Astrocyte of the cerebellum (primary cell): ENCODE measurements at places on chromosomes 2 and 18.

GRCh38 chr2:49210191-49210590, 55.9 kb upstream of the FSHR start:
- DNase-seq: no peak

DNA sequence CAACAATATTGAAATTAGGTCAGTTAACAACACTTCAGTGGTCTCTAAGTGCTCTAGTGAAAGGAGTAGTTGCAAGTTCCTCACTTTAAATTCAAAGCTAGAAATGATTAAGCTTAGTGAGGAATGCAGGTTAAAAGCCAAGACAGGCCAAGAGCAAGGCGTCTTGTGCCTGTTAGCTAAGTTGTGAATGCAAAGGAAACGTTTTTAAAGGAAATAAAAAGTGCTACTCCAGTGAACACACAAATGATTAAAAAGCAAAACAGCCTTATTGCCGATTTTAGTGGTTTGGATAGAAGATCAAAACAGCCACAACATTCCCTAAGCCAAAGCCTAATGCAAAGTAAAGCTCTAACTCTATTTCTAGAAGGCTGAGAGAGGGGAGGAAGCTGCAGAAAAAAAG, 44.7 kb downstream of the ANTXR1 start:
- DNase-seq: peak; percentile 70

DNA sequence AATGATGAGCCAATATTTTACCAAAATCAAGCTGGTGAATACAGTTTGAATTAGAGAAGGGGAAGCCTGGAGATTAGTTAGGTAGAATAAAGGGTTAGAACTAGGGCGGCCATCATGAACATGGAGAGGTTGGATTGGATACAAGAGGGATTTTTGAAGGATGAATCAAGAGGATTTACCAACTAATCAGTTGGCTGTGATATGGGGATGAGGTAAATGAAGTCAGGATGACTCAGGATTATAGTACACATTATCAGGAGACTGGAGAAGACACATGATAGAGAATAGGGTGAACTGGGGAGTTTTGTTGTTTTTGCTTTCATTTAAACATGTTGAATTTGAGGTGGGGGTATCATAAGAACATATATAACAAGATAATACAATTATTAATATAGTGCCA, 73.8 kb upstream of the PROKR1 start:
- DNase-seq: no peak

DNA sequence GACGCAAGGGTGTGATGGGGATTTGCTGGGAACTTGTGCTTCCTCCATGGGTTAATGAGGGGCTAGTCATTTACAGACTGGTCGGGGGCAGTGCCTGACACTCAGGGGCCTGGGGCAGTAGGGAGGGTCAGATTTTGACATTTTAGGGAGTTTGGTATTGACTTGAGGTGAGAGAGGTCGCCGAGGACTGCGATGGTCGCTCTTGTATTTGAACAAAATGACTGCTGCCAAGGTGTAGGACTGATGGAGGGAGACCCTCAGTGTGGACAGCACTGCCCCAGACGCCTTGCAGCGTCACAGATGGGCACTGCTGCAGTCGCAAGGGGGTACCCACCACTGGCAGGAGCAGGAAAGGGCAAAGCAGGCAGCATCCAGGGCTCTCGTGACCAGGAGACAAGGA, 182.9 kb downstream of the RTP5 start:
- DNase-seq: no peak

- DNase-seq: no peak
Measured at GRCh38 chr2:143254110-143254509, 124.9 kb downstream of the ARHGAP15 start.

DNA sequence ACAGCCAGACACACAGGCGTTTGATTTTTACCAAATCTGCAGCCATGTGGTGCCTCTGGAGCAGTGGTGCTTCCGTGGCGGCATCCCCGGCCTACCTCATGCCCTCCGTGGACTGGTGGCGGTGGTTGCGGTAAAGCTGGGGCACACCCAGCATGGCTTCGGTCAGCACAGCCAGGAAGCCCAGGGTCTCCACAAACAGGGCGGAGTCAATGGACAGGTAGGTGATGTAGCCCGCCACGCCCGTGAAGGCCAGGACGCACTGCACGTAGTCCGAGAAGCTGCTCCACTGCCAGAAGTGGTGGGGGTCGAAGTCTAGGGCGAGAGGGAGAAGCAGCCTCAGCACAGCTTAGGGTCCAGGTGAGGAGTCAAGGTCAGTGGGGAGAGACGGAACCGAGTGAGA, 32.4 kb downstream of the SLC66A2 start:
- no peak for DNase-seq

- no peak for DNase-seq
Measured at GRCh38 chr2:233418052-233418760, 63.9 kb downstream of the DGKD start.

- DNase-seq: no peak
Measured at GRCh38 chr2:213980883-213981282, 430.0 kb upstream of the VWC2L start.

DNA sequence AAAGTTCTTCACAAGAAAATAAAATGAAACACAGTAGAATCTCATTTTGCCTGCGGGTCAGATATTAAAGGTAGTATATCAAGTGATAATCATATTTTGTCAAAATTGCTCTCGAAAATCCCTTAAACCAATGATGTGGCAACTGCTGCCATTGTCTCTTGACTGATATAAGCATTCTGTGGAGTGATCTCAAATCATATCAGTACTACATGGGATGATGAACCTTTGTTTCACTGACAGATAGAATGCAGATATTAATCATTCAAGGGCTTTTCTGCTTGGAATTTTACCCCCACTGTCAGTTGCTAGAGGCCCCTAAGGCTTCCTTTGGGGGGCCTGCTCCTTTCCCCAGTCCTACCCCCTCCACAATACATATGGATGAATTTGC, 31.3 kb upstream of the MALL start:
- no peak for DNase-seq

- DNase-seq: no peak
Measured at GRCh38 chr18:78666666-78667335, 312.8 kb upstream of the SALL3 start.

GRCh38 chr2:144097440-144098225, 422.3 kb downstream of the ZEB2 start:
- DNase-seq: no peak

- DNase-seq: no peak
Measured at GRCh38 chr2:157897106-157897971, 21.2 kb upstream of the ACVR1 start.

- DNase-seq: no peak
Measured at GRCh38 chr2:168340931-168341330, 93.5 kb upstream of the STK39 start.

- DNase-seq: no peak
Measured at GRCh38 chr2:161238265-161238559, 70.0 kb upstream of the PSMD14 start.

- no peak for DNase-seq
Measured at GRCh38 chr2:124879640-124880039, 854.6 kb downstream of the CNTNAP5 start.

DNA sequence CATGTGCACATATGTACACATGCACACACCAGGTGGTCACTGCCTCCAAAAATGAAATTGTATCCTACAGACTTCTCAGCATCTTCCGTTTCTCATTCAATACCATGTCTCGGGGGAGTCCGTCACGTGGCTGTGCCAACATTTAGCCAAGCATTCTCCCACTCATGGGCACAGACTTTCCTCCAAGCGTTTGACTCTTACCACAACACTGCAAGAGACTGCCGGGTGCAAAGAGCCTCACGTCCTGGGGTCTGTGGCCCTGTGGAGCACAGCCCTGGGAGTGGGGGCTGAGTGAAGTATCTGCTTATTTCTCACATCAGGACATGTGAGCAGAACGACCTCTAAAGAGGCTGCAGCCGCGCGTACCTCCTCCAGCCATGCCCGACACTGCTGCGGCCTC, 28.0 kb downstream of the HDAC4 start:
- no peak for DNase-seq

GRCh38 chr2:231923010-231923344, 3.2 kb downstream of the NPPC start:
- DNase-seq: no peak

GRCh38 chr18:46335534-46336101, 231.4 kb downstream of the HAUS1 start:
- DNase-seq: no peak

GRCh38 chr2:88058191-88058590, 2.6 kb upstream of the KRCC1 start:
- DNase-seq: no peak

DNA sequence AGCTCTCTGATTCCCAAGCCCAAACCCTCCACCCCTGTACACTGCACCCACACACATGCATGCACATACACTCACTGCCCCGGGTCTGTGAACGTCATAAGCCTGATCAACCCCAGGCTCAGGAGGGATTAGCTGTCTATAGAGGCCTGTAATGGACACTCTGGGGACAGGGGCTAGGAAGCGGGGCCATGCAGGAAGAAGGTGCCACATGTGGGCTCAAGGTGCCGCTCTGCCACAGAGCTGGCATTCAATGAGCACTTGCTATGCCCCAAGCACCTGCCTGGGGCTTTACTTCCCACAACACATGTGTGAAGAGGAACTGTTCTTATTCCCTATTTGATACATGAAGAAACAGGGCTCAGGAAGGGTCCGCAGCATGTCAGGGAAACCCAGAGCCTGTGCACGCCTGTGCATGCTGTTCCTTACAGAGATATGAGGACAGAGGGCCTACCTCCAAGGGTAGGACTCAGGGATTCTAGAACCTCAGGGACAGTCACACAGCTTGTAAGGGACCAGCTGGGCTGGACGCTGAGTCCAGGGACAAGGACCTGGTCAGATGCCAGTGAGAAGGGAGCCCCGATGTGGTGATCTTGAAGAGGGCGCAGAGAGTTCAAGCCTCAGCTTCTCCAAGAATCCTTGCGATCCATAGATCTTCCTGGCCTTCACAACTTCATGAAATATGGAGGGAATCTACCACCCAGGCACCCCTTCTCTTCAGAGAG, 5.0 kb downstream of the BIN1 start:
- no peak for DNase-seq

DNA sequence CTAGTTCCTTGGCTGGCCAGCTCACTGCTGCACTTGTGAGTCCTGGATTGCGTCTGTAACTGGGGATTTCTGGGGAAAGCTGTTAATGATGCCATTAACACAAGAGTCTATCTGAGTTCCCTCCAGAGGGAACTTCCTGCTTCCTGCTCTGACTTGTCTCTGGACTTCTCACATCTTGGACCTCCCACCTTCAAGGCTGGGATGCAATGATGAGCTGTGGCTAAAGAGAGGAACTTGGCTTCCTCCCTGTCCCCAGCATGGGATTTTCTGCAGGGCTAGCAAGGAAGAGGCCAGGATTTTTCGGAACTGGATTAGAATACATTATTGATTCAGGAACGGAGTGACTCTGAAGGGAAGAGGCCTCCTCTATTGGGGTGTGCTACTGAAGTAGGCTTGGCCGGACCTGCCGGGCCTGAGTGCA, 155.5 kb downstream of the CLIP4 start:
- DNase-seq: no peak

GRCh38 chr2:118837067-118837466, 10.4 kb downstream of the EN1 start:
- DNase-seq: no peak

- DNase-seq: no peak
Measured at GRCh38 chr2:128219891-128220290, 98.8 kb downstream of the HS6ST1 start.

GRCh38 chr2:200862532-200863000, 1.9 kb downstream of the CLK1 start:
- no peak for DNase-seq

DNA sequence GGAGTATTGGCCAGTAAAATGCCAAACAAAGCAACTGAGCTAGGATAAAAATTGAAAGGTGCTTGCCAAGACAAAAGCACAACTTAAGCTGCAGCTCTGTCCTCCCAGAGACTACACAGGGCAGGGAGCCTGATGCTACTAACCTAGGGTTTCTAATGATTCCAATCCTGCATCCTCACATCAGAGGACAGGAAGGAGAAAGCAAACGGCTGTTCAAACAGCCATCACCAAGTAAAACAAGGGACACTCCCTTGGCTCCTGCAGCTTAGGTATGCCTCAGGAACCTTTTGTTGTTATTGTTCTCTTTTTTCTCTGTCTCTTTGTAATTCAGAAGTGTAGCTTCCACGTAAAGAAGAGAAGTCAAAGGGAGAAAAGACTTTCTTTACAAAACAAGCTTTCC, 99.5 kb downstream of the TCF4 start:
- DNase-seq: no peak

DNA sequence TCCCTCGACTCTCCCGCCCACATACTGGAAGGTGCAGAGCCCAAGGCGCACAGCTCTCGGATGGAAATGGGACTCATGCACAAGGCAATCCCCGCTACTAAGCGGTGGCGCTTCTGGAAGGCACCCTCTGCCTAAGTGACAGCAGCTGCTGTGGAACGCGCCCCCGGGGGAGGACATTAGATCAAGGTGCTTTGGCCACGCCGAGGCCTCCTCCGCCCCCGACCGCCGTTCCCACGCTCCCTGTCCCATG, 202 bp downstream of the MCEE start:
- peak; percentile 5 for DNase-seq

GRCh38 chr18:24470022-24470618, 9.7 kb downstream of the HRH4 start:
- no peak for DNase-seq

- DNase-seq: no peak
Measured at GRCh38 chr2:112142525-112143078, 4.4 kb downstream of the FBLN7 start.

- DNase-seq: no peak
Measured at GRCh38 chr2:64029116-64029665, 10.0 kb upstream of the VPS54 start.

GRCh38 chr2:39948016-39948719, 169.1 kb upstream of the THUMPD2 start:
- DNase-seq: no peak

DNA sequence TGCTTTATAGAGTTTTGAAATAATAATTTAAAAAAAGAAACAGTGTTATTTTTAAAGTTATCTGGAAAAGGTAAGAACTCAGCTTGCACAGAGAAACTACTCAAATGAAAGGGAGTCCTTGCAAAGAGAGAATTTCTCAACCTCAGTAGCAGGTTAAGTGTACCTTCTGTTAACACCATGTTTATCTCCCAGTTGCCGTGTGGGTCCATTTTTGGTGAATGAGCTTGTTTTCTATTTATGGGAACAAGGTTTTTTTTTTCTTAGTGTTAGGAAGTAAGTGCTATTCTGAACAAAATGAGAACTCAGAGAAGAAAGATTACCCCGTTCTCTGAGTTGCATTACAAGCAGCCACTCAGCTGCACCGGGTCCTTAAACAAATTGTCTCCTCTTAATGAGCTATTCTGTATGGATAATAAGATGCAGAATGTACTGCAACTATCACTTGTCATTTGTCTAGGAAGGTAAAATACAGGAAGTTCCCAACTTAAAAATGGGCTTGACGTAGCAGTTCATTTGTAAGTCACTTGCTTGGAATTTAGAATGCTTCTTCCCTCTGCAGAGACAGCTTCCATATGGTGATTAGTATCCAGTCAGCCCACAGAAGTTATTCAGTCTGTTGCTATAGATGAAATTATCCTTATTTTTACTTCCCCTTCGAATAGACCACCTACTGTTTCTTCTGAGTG, 74.9 kb downstream of the LTBP1 start:
- no peak for DNase-seq

DNA sequence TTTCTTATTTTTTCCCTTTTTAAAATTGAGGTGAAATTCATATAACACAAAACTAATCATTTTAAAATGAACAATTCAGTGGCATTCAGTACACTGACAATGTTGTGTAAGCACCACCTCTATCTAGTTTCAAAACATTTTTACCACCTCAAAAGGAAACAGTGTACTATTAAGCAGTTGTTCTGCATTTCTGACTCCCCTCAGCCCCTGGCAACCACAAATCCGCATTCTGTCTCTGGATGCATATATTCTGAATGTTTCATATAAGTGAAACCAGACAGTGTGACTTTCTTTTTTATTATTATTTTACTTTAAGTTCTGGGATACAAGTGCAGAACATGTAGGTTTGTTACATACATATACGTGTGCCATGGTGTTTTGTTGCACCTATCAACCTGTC, 19.2 kb upstream of the TANK start:
- DNase-seq: no peak
